ENCODE measurements at places on chromosomes 2 and 18. TPM values are rescaled to one million over a fixed set of nuclear protein-coding genes. Genes with fewer than 3 reads are reported as not detected.

RTP5 gene
- total RNA-seq = not detected

GAL3ST2 gene
- total RNA-seq = not detected

CFAP221 gene
- not detected for total RNA-seq

ELOA2 gene
- not detected for total RNA-seq
